ENCODE measurements at places on chromosomes 4 and X.

- no peak for DNase-seq
Measured at GRCh38 chr4:3683077-3683743, 83.0 kb upstream of the ADRA2C start.

DNA sequence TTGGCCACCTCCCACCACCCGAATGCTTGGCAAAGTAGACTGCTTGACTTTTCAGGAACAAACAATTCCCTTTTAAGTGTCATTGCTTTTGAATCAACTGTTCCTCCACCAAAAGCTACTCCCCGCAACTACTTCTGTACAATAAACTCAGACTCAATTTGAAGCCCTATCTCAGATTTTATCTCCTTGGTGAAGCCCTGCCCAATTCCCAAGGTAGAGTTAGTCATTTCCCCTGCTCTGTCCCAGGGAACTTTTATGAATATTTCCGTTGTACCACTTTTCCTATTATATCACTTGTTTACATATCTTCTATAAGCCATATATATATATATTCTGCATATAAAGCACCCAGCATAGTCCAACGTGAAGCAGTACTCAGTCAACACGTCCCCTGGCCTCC, 102.8 kb downstream of the C4orf51 start:
- DNase-seq: no peak

DNA sequence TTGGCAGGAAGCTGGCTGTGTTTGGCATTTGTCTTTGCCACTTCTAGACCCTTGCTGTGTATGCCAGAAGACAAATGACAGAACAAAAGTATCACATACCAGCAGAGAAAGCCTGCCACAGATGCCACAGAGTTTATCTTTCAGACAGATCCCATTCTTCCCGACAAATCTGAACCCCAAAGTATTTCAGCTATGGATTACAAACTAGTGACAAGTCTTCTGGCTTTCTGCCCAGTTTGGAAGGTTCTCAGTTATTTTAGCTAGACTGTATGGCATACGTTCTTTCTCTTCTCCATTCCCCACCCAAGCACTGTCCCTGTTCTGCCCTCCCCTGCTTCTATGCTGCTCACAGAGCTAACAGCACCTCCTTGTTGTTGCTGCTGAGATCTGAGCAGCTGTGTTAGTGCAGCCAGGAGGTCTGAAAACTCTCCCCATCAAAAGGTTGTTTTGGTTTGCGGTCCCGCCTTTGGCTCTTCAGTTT, 236.7 kb downstream of the FRAS1 start:
- no peak for DNase-seq

- no peak for DNase-seq
Measured at GRCh38 chr4:95263391-95263790, 285.4 kb downstream of the UNC5C start.

DNA sequence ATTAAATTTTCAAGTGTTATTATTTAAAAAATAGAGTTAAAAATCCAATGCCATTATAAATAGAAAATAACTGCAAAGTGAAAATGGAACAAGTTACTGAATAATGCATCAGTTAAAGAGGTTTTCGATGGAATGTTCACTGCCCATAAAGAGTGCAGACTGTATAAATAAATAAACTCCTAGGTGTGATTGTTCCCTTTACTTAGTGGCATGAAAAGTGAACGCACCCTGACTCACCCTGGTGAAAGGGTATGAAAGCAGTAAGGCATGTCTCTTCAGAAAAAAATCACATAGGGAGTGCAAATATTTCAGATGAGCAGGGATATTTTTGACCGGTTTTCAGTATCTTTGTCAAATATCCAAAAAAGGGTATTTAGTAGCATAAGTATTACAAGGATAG, 387.8 kb downstream of the DCAF12L2 start:
- DNase-seq: no peak

DNA sequence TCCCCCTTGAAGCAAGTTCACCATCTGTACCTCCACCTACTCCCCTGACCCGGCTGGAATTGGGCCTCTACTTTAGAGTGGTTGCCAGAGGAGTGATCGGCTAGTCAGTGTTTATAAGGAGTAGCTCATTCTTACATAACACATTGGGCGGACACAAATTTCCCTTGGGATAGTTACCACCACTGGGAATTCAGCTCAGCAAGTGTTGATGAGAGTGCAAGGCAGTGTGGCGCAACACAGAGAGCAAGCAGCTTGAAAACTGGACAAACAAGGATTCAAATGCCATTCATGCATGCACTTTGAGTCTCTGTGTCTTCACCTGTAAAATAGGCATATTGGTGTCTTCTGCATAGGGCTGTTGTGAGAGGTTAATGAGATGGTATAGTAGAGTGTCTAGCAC, 92.7 kb downstream of the STK32B start:
- no peak for DNase-seq

DNA sequence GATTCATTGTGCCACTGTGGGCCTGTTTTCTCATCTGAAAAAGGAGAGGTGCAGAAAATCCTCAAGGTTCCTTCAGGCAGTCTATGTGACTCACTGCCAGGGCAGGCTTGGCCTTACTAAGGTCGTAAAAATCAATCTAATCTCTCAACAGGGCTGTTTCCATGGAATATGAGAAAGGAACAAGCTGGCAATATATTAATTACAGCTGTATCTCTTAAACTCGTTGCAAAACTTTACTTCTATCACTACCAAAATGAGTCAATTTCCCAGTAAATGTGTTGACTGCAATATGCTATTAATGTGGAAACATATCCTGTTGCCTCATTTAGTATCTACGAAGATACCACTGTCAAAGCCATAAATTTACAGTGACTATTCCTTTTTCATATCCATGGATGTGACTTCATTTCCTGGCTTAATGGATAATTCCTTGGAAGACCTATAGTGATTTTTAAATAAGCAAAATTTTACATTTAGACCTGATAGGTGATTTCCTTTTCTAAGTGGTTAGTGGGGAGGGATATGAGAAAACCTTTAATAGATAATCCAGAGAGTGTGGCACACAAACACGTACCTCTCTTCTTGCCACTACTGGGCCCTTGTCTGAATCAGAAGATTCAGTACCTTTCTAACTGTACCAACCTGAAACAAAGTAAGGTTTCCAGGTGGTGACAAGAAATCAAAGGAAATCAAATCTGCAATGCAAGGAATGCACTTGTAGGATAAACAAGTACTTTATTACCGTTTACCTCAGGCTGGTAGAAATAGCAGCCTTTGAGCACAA, 127.4 kb upstream of the FTHL17 start:
- no peak for DNase-seq

GRCh38 chr4:6115342-6115741, 85.0 kb downstream of the JAKMIP1 start:
- DNase-seq: no peak

GRCh38 chr4:8593264-8594096, 915 bp downstream of the CPZ start:
- no peak for DNase-seq

GRCh38 chr4:917466-917865, 14.7 kb downstream of the GAK start:
- no peak for DNase-seq

DNA sequence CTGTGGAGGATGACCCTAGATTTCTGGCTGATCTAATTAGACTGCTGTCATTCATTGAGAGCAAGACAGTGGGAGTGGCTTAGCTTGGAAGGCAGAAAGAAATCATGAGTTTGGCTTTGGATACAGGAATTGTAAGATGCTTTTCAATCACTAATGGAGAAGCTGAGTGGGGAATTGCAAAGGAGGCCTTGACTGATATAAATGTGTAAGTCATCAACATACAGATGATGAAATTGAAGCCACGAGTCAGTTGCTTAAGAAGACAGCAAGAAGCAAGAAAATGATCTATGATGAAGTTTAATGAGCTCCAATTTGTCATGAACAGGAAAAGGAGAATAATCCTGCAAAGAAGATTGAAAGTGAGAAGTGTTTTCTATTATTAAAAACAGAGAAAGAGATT, 136.7 kb upstream of the C1QTNF7 start:
- DNase-seq: no peak

DNA sequence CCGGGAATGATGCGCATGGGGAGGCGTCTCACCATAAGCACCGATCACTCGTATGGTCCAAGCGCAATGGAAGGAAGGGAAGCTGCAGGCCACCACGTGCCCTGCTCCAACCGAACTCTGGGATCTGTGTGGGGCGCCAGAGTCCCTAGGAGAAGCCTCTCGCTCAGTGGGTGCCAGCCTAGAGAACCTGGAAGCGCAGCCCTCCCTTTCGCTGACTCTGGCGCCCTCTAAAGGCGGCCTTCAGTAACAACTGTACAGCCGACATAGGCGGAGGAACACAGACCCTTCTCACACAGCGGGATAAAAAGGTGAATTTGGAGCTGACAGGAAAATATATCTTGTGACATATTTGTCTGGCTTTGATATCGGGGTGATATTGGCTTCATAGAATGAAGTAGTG, 76.0 kb downstream of the INTS6L start:
- no peak for DNase-seq

All from cortex of kidney (tissue), 1 donor.